HL-60 (cell line): ENCODE measurements at places on chromosomes 5 and 9.
A peak's percentile ranks its signal among the peaks of the same experiment; 100 is the strongest.

DNA sequence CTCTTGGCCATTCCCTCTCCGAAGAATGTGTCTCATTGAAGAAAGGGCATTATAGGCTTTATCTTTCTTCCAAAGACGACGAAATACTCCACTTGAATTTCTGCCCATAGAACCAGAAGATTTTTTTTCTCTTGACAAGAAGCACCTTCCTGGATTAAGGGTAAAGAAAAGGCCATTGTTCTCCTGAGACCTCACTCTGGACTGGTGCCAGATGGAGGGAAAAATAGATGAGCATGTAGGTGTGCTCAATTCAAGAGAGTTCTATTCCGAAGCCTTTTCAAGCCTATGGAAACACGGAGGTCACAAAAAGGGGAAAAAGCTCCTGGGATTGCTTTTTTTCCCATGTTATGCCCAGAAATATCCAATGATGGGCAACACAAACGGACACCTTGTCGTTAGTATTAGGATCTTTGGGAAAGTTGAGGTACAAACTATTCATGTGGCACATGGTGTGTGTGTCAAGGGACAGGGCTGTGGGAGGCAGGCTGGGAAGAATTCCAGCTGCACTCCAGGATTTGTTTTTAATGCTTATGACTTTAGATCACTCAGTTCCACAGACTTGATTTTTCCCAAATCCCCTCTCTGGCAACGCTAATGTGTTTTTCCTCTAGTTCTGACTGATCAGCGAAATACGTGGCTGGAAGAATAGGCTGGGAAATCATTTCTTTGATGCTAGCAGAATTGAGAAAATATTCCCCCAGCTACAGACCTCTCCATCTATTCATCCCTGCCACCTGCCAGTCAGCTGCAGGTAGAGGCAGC is 89.9 kb downstream of the SIL1 start:
- DNase-seq, result no peak

- no peak for DNase-seq
Measured at GRCh38 chr5:171129308-171129707, 179.7 kb upstream of the TLX3 start.

DNA sequence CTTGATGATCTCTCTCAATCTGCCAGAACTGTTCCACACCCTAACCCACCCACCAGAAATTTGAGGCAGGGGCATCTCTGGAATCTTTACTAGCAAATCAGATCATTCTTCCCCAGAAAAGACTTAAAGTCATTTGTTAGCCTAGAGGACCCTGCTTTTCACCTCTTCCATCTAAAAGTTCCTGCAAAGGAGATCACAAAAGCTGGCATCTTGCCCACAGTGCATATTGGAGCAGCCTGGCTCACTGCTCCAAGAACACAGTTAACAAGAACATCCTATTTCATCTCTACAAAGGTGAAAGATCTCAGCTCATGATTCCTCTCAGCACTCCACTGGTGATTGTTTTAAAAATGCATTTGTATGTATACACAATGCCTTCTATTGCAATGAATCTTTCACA is 36.3 kb downstream of the GABRP start:
- DNase-seq, result no peak

GRCh38 chr5:72722792-72723452 is 93.5 kb upstream of the TNPO1 start:
- DNase-seq, result no peak

DNA sequence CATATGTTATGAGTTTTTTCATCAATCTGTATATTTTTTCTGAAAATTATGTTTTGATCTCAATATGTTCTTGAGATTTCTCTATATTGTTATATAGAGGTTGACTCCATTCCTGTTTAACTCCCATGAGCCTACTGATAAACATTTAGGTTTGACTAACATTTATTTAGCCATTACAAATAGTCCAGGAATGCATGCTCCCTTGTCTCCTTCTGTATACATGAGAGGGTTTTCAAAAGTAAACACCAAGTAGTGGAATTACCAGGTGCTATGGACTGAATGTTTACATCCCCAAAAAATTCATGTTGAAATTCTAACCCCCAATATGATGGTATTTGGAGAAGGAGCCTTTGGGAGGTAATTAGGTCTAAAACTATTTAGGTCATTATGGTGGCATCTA is 3.5 kb upstream of the OR5C1 start:
- no peak for DNase-seq

GRCh38 chr9:14180093-14180959 is 133.6 kb downstream of the NFIB start:
- no peak for DNase-seq

GRCh38 chr9:101478444-101478843 is 42.9 kb upstream of the ALDOB start:
- DNase-seq, result no peak

- no peak for DNase-seq
Measured at GRCh38 chr9:114355821-114356220, 26.2 kb downstream of the ORM2 start.

- DNase-seq, result no peak
Measured at GRCh38 chr5:132180134-132180745, 47.4 kb downstream of the P4HA2 start.

DNA sequence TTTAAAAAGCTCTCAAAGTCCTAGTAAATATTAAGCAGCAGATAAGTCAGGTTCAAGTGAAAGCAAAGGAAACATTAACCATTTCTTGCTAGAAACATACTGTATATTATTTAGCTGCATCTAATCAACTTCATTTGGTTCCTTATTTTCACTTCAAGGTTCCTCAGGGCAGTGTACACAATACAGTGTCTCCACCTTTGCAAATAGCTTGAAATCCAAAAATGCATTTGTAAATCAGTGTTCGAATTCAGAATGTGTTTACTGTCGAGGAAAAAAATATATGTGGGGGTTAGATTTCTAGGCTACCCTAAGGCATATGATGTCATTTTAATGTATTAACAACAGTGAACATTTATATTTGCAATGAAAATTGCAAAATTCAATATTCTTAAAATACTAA is 436.0 kb downstream of the CETN3 start:
- no peak for DNase-seq

GRCh38 chr5:68950125-68950524 is 143.7 kb upstream of the SLC30A5 start:
- no peak for DNase-seq

- DNase-seq, result no peak
Measured at GRCh38 chr9:129908906-129909305, 73.6 kb downstream of the USP20 start.

GRCh38 chr5:1506242-1507013 is 17.3 kb downstream of the LPCAT1 start:
- DNase-seq, result no peak

- no peak for DNase-seq
Measured at GRCh38 chr9:1550636-1551035, 464.5 kb upstream of the SMARCA2 start.

DNA sequence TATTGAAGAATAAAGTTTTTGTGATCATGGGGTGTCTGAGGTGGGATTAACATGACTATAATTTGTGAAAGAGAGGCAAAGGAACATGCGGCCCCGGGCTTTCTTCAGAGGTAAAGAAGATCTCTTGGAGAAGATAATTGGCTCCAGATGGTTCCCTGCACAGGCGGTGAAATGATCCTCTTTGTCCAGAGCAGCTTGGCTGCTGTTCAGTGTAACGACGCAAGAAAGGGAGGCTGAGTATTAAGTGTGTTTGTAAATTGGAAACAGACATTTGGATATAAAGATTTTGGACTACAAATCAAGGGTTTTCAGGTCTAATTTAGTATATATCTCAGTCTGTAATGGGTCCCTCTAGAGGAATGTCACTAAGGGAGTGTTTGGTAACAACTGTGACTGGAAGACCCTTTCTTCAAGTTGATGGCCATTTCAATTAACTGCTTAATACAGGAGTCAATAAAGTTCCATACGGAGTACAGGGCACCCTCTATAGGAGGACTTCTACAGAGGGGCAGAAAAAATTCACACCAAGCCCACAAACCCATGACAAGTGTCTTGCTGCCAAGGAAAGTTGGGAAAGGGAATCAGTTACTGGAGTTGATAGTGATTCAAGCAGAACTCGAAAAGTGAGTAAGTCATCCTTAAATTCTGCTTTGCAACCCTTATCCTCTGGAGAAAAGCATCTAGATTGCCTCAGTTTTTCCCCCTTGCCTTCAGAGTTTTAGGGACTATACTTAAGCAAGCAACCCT is 4.1 kb downstream of the EQTN start:
- DNase-seq, result no peak

- peak; percentile 50 for DNase-seq
Measured at GRCh38 chr9:114082017-114082762, 4.1 kb upstream of the AMBP start.

GRCh38 chr5:170917113-170917512 is 55.3 kb downstream of the RANBP17 start:
- DNase-seq, result no peak

DNA sequence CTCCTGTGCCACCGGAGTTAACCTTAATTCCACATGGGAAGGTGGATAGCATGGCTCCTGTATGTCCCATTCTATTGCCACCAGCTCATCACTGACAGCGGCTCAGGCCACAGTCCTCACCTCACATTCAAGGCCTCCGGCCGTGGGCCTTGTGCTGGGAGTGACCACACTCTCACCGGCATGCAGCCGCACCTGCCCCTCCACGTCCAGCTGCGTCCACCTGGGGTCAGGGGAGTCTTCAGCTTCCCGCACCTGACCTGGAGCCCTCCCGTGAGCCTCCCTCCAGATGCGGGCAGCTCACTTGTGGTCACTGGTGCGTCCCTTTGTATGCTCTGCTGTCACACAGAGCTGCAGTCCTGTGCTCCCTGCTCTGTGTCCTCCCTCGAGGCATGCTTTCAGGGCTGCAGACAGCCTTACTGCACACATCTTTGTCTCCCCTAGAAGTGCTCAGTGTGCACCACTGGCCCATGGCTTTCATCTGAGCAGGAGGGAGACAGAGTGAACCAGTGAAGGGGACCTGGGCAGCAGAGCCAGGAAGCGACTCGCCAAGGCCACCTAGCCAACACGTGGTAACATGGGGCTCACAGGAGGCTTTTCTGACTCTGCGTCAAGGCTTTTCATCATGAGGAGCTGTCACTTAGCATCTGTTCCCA is 210.1 kb downstream of the ERCC6L2 start:
- DNase-seq, result no peak

- no peak for DNase-seq
Measured at GRCh38 chr5:115369430-115370144, 73.1 kb upstream of the CCDC112 start.

GRCh38 chr5:2622866-2623265 is 128.6 kb downstream of the IRX2 start:
- no peak for DNase-seq

- no peak for DNase-seq
Measured at GRCh38 chr5:102554728-102555127, 55.9 kb upstream of the SLCO6A1 start.

GRCh38 chr9:37102486-37102885 is 17.9 kb upstream of the ZCCHC7 start:
- no peak for DNase-seq

DNA sequence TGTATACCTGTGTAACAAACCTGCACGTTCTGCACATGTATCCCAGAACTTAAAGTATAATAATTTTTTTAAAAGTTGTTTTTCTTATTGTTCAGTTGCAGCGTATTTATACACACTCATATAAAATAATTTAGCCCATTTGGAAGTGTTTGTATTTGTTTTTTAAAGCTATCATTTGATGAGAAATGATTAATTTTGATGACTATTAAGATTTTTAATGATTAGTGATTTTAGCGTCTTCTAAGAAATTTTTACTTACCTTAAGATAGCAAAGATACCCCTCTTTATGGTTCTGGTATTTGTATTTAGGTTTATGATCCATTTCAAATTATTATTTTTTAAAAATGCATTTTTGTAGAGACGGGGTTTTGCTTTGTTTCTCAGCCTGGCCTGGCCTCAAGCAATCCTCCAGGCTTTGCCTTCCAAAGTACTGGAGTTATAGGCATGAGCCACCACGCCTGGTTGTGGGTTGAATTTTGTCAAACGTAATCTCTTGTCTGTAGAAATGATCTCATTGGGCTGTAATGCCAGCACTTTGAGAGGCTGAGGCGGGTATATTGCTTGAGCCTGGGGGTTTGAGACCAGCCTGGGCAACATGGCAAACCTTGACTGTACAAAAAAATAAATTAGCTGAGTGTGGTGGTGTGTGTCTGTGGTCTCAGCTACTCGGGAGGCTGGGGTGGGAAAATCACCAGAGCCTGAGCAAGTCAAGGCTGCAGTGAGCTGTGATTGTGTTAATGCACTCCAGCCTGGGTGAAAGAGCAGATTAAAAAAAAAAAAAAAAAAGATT is 26.9 kb downstream of the CSNK1G3 start:
- no peak for DNase-seq

DNA sequence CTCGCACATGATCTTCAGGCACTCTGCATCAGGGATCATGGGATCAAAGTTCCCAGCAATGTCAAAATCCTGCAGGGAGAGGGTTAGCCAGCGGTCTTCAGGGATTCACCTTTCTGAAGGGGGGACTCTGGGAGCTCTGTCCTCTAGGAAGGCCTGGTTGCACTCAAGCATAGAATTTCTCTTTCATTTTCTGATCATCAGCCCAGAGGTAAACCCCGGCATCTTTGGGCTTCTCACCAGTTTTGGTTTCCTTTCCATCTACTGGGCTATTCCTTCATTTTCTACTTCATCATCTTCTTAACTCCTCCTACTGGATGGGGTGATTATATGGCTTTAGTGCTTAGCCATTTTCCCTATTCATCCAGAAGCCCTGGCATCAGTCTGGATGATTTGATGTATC is 4.6 kb upstream of the DND1 start:
- no peak for DNase-seq

GRCh38 chr9:37040508-37041127 is 6.5 kb upstream of the PAX5 start:
- no peak for DNase-seq

GRCh38 chr5:126178521-126178920 is 244.7 kb upstream of the GRAMD2B start:
- DNase-seq, result no peak

- peak; percentile 44 for DNase-seq
Measured at GRCh38 chr9:127214421-127215267, 49.9 kb upstream of the GARNL3 start.

DNA sequence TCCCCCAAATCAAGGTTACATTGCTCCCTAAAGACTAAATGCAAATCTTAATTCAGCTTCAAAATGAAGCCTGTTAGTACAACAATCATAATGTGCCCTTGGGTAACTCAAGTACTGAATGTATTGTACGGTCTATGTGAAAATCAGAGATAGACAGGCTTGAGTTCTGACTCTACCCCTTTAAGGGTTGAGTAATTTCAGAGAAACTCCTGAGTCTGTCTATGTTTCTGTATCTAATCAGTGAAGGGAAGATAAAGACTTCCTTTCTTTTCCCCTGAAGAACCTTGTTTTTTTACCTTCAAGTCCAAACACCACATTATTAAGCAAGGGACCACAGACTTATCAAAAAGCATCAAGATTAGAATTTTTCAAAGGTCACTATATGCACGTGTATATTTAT is 108.2 kb downstream of the MPDZ start:
- DNase-seq, result no peak
